DND-41 (cell line): ENCODE measurements at places on chromosomes 2 and 18.
A peak's percentile ranks its signal among the peaks of the same experiment; 100 is the strongest.

GRCh38 chr2:205566606-205567168, 115.6 kb upstream of the NRP2 start:
- peaks cover 9% of the 10 kb centered on the region for H3K27me3 ChIP-seq
- H3K4me3 ChIP-seq = no peak overlapping the region
- no peaks in the 10 kb centered on the region for H3K4me1 ChIP-seq
- no peaks in the 10 kb centered on the region for H3K36me3 ChIP-seq
- no peak overlapping the region for H3K27ac ChIP-seq

- H3K4me1 ChIP-seq = no peaks in the 10 kb centered on the region
- no peaks in the 10 kb centered on the region for H3K27me3 ChIP-seq
- no peak overlapping the region for H3K4me3 ChIP-seq
- no peak overlapping the region for H3K27ac ChIP-seq
- no peak for DNase-seq
Measured at GRCh38 chr2:50466685-50467084, 565.2 kb downstream of the NRXN1 start.

DNA sequence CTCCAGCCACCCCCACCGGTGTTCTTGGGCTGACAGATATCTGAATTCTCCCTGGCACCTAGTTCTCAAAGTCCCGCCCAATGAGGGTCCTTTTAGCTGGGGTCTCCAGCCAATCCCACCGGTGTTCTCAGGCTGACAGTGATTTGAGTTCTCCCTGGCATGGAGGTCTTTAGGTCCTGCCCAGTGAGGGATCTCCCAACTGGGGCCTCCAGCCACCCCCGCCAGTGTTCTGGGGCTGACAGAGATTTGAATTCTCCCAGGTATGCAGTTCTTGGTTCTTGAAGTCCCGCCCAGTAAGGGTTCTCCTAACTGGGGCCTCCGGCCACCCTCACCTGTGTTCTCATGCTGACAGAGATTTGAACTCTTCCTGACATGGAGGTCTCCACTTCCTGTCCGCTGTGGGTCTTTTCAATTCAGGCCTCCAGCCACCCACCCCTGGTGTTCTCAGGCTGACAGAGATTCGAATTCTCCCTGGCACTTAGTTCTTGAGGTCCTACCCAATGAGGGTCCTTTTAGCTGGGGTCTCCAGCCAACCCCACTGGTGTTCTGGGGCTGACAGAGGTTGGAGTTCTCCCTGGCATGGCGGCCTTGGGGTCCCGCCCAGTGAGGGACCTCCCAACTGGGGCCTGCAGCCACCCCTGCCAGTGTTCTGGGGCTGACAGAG, 154.6 kb downstream of the ANKRD36 start:
- H3K4me3 ChIP-seq = no peak overlapping the region
- no peaks in the 10 kb centered on the region for H3K4me1 ChIP-seq
- no peaks in the 10 kb centered on the region for H3K27me3 ChIP-seq
- no peak overlapping the region for H3K27ac ChIP-seq

DNA sequence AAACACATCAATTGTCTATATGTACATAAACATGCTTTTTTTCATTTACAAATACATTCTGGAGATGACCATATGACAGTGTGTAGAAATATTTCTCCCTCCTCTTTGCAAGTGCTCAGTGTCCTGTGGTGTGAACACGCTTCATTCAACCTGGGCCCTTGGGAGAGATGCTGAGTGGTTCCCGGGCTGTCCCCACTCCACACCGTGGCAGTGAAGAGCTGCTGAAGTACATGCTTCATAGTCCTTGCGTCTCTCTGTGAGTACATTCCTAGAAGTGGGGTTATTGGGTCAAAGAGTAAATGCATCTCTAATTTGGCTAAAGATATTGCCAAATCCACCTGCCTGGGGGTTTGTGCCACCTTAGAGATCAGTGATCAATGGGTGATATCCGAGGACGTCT, 6.5 kb upstream of the GPR35 start:
- no peaks in the 10 kb centered on the region for H3K36me3 ChIP-seq
- no peak overlapping the region for H3K4me3 ChIP-seq
- H3K4me1 ChIP-seq = no peaks in the 10 kb centered on the region
- no peaks in the 10 kb centered on the region for H3K27me3 ChIP-seq

DNA sequence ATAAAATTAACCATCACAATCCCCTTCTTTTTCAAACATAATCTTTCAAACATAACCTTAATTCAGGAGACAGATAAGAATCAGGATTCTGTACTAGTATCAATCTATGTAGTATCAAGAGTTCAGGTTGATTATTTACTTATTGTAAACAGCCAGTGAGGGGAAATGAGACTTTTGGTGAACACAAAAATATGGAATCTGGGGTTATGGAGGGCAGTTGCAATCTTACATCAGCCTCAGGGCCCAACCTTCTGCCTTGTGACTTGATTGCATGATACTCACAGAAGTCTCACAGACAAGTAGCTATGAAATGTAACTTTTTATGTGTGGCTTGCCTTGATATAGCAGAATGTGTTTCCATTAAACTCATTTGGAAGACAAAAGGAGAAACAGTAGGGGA, 262.7 kb upstream of the THSD7B start:
- no peaks in the 10 kb centered on the region for H3K4me1 ChIP-seq
- H3K27ac ChIP-seq = no peak overlapping the region
- no peak for DNase-seq

DNA sequence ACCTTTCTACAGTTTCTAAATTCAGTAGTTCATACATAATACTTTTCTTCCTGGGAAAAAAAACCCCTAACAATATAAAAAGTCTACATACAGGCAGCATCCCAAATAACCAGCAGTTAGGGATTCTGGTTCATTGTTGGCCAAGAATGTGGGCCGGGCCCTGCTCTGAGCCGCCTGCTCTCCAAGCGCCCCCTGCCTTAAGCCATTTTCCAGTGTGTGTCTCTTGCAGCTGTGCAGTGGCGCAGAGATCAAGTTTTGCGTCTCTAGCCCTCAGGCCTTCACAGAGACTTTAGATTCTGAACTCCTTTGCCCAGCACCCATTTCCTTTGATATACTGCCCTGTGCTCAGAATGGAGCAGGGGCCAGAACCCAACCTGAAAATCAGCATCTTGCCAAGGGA, 32.9 kb downstream of the RMC1 start:
- H3K36me3 ChIP-seq = peaks cover 94% of the 10 kb centered on the region
- H3K4me1 ChIP-seq = peaks cover 23% of the 10 kb centered on the region
- H3K27ac ChIP-seq = no peak overlapping the region
- H3K4me3 ChIP-seq = no peak overlapping the region
- H3K27me3 ChIP-seq = no peaks in the 10 kb centered on the region

DNA sequence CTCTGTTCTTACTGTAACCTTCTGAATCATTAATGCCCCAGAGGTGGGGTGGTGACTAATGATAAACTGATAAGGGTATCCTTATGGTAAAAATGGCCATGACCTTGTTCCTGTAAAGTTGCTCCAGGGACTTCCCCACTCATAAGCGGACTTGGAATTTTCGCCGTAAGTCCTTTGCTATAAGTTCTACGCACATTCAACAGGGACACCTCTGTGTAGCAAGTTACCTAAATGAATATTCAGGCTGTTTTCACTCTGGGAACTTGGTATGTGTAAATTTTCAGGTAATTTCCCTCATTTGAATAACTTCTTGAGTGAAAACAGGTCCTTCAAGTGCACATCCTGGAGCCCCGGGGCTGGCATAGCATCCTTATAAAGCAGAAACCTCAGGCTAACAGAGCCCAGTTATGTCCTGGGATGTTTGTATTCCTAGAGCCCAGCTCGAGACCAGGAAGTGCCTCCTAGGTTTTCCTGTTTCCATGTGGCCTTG, 9.4 kb upstream of the AGFG1 start:
- H3K27ac ChIP-seq = no peak overlapping the region
- peaks cover 4% of the 10 kb centered on the region for H3K27me3 ChIP-seq
- no peak overlapping the region for H3K4me3 ChIP-seq

DNA sequence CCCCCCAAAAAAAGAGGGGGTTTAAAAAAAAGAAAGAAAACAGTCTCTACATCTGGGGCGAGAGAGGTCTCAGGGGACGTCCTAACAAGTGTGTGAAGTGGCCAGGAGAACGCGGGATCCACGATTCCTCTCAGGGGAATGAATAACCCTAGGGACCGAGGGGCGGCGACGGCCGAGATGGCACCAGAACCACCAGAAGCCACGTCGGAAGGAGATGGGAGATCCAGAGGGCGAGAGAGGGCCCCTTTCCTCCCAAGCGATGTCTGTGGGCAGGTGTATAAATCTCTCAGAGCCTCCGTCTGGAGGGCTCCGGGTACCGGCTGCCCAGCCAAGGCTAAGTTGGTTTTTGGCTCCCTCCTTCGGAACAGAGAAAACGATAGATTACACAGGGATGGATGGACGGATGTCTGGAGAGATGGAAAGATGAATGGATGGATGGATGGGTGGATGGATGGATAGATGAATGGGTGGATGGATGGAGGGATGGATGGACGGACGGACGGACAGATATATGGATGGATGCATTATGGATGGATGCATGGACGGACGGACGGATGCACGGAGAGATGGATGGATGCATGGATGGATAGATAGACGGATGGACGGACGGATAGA, 1.7 kb downstream of the EPHA4 start:
- no peak overlapping the region for H3K4me3 ChIP-seq
- H3K4me1 ChIP-seq = no peaks in the 10 kb centered on the region
- no peaks in the 10 kb centered on the region for H3K36me3 ChIP-seq
- H3K27me3 ChIP-seq = no peaks in the 10 kb centered on the region
- no peak overlapping the region for H3K27ac ChIP-seq

DNA sequence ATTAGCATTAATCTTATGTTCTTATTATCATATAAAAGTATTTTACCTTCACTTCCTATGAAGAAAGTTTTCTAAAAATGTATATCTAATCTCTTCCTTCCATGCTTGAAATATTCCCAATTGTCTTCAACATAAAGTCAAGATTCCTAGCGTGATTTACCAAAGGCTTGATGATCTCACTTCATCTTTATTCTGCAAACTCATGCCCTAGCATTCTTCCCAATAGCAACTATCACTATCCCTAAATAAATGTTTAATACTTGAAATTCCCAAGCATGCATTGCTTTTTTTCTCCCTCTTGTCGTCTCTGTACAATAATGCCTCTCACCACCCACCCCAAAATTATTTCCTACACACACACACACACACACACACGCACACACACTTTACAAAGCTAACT, 125.8 kb downstream of the VWC2L start:
- no peak overlapping the region for H3K4me3 ChIP-seq
- DNase-seq = no peak
- no peak overlapping the region for H3K27ac ChIP-seq
- H3K4me1 ChIP-seq = no peaks in the 10 kb centered on the region

DNA sequence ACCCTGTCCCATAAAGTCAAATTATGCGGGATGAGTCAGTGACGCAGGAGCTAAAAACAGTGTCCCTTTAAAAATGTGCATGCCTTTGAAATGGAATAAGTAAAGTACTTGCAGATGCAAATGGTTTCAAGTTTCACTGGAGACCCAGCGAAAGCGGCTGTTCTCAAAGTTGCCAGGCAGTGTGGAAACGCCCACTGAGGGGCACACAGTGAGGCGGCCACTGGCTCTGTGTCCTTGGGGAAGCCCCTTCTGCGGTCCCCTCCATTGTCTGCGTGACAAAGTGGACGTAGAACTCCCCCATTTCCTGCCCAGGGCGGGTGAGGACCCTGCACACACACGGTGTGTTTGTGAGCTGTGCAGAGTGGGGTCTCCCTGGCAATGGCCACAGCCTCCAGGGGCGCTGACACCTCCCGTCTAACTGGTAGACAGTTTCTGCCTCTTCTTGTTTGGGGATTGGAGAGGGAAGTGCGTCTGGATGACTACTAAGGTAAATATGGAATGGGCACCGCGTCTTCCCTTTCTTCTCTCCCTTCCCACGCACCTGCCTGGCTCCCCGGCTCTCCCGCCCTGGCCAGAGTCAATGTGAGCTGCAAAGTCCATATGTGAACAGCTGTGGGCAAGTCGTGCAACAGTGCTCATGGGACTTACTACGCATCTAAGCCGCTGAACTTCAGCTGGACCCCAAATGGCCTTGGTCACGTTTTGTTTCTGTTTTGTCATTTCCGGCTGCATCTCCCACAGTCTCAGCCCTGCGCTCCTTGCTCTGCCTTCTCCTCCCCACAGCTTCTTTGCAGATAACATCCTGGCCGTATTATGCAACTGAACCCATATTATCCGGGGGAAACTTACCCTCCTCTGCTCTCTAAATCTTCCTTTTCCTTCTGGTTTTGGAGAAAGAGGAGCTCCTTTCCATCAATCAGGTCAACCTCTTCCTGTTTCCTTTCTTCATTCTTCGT, 33.7 kb upstream of the ZNF516 start:
- H3K4me3 ChIP-seq = no peak overlapping the region
- no peak overlapping the region for H3K27ac ChIP-seq
- H3K36me3 ChIP-seq = no peaks in the 10 kb centered on the region

GRCh38 chr18:37535968-37536367, 29.6 kb downstream of the CELF4 start:
- no peaks in the 10 kb centered on the region for H3K36me3 ChIP-seq
- H3K4me3 ChIP-seq = no peak overlapping the region
- no peak for DNase-seq
- no peaks in the 10 kb centered on the region for H3K4me1 ChIP-seq
- H3K27me3 ChIP-seq = peaks cover 25% of the 10 kb centered on the region
- H3K27ac ChIP-seq = no peak overlapping the region

GRCh38 chr2:186405842-186406241, 80.2 kb upstream of the ZC3H15 start:
- no peak overlapping the region for H3K4me3 ChIP-seq
- no peaks in the 10 kb centered on the region for H3K4me1 ChIP-seq
- no peak for DNase-seq
- no peak overlapping the region for H3K27ac ChIP-seq

GRCh38 chr2:158741625-158742024, 53.5 kb upstream of the DAPL1 start:
- DNase-seq = no peak
- peaks cover 6% of the 10 kb centered on the region for H3K27me3 ChIP-seq

GRCh38 chr2:65164426-65164891, 34.6 kb upstream of the RAB1A start:
- peaks cover 20% of the 10 kb centered on the region for H3K4me1 ChIP-seq
- no peak for DNase-seq
- H3K36me3 ChIP-seq = no peaks in the 10 kb centered on the region
- H3K27me3 ChIP-seq = no peaks in the 10 kb centered on the region
- no peak overlapping the region for H3K27ac ChIP-seq
- no peak overlapping the region for H3K4me3 ChIP-seq

GRCh38 chr18:2089396-2089795, 481.9 kb downstream of the METTL4 start:
- H3K36me3 ChIP-seq = no peaks in the 10 kb centered on the region
- DNase-seq = peak; percentile 27
- H3K4me3 ChIP-seq = no peak overlapping the region
- H3K27ac ChIP-seq = no peak overlapping the region
- H3K27me3 ChIP-seq = peaks cover 3% of the 10 kb centered on the region
- H3K4me1 ChIP-seq = 0 out of 2 replicates have a peak, but pooled peaks cover 9% of the 10 kb centered on the region

GRCh38 chr2:201777043-201777442, 3.7 kb downstream of the ALS2 start:
- no peak overlapping the region for H3K27ac ChIP-seq
- H3K4me3 ChIP-seq = no peak overlapping the region
- DNase-seq = no peak

- H3K27ac ChIP-seq = no peak overlapping the region
- no peaks in the 10 kb centered on the region for H3K27me3 ChIP-seq
- no peak for DNase-seq
- no peaks in the 10 kb centered on the region for H3K36me3 ChIP-seq
Measured at GRCh38 chr18:7482342-7482741, 84.8 kb upstream of the PTPRM start.

GRCh38 chr18:74251297-74252038, 40.3 kb downstream of the CYB5A start:
- no peaks in the 10 kb centered on the region for H3K4me1 ChIP-seq
- no peak for DNase-seq
- no peak overlapping the region for H3K27ac ChIP-seq
- H3K4me3 ChIP-seq = no peak overlapping the region
